Left forelimb (tissue), 1 donor: ENCODE measurements at places on chromosomes 6 and 20.

- no peak for DNase-seq
Observed at GRCh38 chr6:54135665-54136369, 24.6 kb downstream of the MLIP start.

DNA sequence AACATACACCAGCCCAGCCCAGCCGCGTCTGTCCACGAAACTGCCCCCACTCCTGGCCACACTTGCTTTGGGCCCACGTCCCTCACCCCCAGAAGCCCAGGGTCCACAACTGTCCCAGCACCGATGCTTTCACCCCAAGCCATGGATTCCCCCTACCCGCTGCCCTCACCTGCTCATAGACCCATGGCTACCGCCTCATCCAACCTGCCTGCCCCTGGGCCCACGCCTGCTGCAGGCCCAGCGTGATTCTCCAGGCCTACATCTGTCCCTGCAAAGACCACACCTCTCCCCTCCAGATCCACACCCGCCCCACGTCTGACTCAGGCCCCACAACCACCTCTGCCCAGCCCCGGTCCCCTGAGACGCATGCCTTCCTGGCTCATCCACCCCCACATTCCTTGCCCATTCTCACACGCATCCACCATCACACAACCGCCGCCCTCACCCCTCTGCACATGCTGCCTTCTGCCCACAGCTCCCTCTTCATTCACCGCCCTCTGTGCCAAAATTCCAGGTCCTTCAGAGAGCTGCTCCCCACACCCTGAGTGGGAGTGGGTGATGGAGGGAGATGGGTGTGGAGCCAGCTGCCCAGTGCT is 86.7 kb downstream of the GRM4 start:
- DNase-seq, result no peak

DNA sequence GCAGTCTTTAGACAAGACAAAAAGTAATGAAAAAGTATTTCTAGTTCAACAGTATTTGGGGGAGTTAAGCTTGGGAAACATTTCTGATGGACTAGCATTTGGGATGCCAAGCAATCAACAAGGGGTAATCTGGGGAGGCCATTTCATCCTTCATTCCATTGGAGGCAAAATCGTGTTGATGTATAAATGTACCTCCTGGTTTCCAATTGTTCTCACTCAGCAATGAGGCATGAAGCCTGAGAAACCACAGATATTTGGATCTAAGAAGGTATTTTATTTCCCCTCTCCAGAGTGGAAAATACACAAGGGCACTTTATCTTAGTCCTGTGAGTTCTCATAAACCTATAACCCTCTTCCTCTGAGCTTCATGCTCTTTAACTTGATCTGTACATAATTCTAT is 68.2 kb downstream of the TBX18 start:
- DNase-seq, result no peak

- DNase-seq, result no peak
Observed at GRCh38 chr20:11227602-11228001, 553.8 kb upstream of the JAG1 start.

DNA sequence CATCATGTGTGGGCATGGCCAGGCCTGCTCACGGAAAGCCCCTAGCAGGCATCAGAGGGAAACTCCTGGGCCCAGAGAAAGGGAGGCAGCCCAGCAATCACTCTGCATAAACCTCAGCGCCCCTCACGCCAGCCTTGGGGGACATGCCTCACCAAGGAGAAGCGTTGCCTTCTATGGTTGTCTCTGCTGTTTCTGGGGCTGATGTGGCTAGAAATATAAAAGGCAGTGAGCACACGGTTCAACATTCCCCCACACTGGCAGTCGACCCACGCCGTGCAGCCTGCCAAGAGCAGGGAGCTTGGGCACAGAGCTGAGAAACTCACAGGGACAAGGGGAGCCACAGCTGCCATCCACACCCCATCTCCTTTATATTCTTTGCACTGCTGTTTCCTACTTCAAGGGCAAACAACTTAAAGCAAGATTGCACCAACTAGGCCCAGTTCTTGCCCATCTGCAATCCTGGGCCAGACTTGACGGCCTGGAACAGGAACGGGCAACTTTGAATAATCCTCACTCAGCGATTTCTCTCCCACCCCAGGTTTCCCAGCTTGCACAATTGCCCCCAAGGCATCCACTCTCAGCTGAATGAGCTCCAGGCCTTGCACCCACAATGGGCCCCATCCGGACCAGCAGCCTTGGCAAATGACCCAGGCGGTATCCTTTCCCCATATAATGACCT is 35.5 kb upstream of the FOXC1 start:
- no peak for DNase-seq

DNA sequence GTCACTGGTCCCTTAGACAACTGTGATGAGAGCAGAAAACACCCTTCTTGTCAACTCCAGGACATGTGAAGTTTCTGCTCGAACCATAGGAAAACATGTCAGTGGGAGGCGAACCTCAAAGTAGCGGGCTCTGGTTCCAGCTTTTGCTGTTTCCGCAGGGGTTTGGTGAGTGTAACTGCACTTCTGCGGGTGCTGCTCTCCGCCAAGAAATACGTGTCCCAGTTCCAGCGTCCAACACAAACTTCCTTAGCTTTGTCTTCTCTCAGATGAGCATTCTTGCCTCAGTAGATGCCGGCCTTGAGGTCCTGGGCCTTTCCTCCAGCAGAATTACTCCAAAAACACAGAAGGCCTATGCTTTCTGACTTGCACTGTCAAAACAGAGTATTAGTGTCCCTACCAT is 156.3 kb downstream of the FNDC1 start:
- no peak for DNase-seq

DNA sequence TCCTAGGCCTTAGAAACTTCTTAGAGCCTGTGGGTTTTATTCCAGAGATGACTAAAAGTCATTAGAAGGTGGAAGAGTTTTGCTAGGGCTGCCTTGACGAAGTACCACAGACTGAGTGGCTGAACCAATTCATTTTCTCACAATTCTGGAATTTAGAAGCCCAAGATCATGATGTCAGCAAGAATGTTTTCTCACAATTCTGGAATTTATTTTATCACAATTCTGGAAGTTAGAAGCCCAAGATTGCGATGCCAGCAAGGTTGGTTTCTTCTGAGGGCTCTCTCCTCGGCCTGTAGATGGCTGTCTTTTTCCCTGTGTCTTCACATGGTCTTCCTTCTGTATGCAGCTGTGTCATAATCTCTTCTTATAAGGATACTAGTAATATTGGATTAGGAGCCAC is 672.9 kb upstream of the MARCKS start:
- no peak for DNase-seq

DNA sequence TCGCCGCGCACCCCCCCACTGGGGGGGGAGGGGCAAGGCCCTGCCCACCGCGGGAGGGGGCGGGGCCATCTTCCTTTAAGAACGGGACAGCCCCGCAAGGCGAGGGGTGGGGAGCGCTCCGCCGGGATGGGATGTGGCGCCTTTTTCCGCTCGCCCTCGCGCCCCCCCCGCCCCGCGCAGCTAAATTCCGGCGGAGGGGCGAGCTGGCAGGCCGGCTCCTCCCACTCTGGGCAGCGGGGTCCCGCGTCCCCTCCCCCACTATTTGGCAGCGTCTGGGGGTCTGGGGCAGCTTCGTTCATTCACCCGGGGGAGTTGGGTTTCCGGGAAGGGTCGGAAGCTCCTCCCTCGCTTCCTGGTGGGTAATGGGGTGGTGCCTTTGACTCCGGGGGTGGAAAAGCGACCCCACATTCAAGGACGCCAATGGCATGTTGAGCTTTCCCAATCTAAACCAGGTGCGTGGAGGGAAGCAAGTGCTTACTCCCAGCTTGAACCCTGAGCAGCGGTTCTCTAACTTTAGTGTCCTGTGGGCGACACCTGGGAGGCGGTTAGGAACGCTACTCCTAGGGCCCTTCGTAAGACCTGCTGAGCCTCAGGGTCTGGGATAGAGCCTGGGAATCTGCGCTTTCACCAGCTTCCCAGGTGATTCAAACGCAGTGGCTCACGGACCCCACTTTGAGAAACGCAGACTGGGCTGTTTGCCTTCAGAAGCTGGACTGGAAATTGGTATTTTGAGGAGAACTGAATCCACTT is 927 bp downstream of the ASXL1 start:
- peak; percentile 89 for DNase-seq

GRCh38 chr6:43926634-43927531 is 156.9 kb downstream of the VEGFA start:
- DNase-seq, result no peak

GRCh38 chr6:98836025-98836961 is 1.9 kb downstream of the POU3F2 start:
- DNase-seq, result no peak

GRCh38 chr6:45420909-45421708 is 43.4 kb upstream of the SUPT3H start:
- DNase-seq, result no peak

GRCh38 chr6:109379711-109380110 is 2.6 kb downstream of the CD164 start:
- DNase-seq, result no peak

- DNase-seq, result peak; percentile 71
Observed at GRCh38 chr6:10425975-10426780, 11.3 kb upstream of the TFAP2A start.

DNA sequence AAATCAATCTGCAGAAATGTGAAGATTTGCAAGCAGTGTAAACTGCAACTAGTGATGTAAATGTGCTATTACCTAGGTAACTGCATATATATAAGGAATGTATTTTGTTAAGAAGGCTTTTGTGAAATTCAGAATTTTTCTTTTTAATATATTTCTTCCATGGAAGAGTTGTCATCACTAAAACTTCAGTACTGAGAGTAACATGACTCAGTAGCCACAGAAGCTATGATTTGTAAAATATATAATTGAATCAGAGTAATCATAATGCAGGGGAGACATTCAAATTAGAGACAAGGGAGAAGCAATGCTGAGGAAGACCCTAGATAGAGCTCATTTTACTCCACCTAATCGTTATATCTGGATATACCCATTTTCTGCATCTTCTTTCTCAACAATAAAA is 141.7 kb downstream of the ADGRG6 start:
- no peak for DNase-seq

DNA sequence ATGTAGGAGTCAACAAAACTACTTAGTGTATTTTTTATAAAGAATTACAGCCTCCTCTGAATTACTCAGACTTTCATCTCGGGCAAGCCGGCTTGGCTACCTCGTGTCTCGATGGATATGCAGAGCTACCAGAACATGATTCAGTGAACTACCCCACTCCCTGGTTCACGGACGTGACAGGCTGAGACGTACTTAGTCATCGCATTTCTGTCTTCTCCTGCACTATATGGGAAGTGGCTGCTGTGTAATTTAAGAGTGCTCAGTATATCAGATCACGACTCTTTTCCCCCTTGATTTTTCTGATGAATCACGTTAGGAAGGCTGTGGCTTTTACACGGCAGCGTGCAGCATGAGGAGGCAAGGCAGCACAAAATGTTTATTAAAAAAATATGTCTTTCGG is 302.7 kb upstream of the ZFP64 start:
- DNase-seq, result no peak
